ENCODE measurements at places on chromosomes 3 and 15. TPM values are rescaled to one million over a fixed set of nuclear protein-coding genes. Genes with fewer than 3 reads are reported as not detected.
A peak's percentile ranks its signal among the peaks of the same experiment; 100 is the strongest.

DNA sequence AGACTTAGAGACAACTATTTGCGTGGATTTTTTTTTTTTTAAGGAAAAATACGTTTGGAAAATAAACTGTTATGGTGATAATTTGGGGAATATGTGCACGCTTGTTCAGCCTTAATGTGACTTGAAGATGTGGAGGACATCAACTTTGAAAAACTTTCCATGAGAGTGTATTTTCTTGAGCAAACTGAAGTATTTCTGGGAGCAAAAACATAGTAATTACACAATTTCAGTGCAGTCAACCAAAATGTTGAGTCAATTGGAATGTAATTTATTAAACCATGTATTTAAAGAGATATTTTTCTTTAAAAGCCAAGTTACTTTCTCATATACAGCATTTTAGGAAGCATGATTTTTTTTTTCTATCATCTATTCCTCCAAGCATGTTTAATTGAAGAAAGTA, 80.3 kb upstream of the FLNB start:
- peak; percentile 52 for DNase-seq

NEO1 gene
- total RNA-seq, result 16.3 TPM

TM4SF18 gene
- total RNA-seq, result under 0.01 TPM

CCDC13 gene
- 0.28 TPM for total RNA-seq

PIF1 gene
- 5.3 TPM for total RNA-seq

CACNA2D3 gene
- total RNA-seq, result 0.36 TPM

DNA sequence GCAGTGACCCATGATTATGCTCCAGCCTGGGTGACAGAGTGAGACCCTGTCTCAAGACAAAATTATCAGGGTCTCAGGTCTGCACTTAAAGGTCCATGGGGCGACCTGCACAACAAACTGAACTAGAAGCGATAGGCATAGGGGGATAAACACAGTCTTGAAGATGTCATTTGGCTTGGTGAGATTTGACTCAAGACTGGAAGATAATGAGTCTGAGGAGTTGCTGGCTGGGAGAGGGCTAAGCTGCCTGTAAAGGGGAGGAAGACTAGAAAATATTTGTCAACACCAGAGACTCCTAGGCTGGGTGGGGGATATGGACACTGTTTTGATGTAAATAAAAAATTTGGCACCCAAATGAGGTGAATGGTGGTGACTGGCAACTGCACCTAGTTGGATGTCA, 19.8 kb downstream of the GHRL start:
- DNase-seq, result no peak

DNA sequence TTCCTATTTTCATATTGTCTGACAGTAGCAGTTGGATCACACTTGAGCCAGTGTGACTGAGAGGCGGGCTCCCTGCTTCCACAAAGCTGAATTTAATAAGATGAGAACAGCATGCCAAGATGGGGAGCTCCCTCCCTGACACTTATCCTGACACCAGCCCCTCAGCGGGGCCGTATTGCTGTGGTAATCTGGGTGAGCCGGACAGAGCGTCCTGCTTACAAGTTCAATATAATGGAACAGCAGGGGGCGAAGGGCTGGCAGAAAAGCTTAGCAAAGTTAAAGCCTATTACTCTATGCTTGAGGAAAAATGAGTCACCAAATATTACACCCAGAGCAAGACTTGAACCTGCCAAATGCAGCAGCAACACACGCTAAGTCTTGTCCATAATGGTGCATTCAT, 163.8 kb upstream of the CMC1 start:
- DNase-seq, result peak; percentile 5

GRCh38 chr15:84598993-84599392, 1.8 kb upstream of the ZSCAN2 start:
- peak; percentile 66 for DNase-seq

- peak; percentile 46 for DNase-seq
Observed at GRCh38 chr3:150890295-150890694, 14.9 kb downstream of the MINDY4B start.

C2CD4A gene
- not detected for total RNA-seq

Data from IMR-90 (cell line).